Glomerular endothelial cell (primary cell): ENCODE measurements at places on chromosomes 2 and 18. TPM values are rescaled to one million over a fixed set of nuclear protein-coding genes. Genes with fewer than 3 reads are reported as not detected.

GRCh38 chr18:80168982-80169381 lies 59.9 kb downstream of the ADNP2 start:
- DNase-seq = no peak

GRCh38 chr2:239716009-239716408 lies 309.1 kb downstream of the NDUFA10 start:
- DNase-seq = no peak

DNA sequence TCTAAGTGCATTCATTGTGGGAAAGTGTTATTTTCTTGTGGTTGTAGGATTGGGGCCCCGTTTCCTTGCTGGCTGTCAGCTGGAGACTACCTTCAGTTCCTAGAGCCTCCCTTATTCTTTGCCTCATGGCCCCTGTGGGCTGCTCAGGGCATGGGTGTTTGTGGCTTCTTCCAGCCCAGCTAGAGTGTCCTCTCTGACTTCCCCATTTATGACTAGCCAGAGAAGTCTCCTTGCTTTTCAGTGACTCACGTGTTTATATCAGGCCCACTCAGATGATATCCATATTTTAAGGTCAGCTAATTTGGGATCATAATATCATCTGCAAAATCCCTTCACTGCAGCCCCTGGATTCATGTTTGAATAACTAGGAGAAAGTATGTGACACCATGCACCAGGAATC lies 62.8 kb downstream of the DTNA start:
- no peak for DNase-seq

The MAL gene
- 3.1 TPM in 1 of 2 replicates, not detected in the other for total RNA-seq

DNA sequence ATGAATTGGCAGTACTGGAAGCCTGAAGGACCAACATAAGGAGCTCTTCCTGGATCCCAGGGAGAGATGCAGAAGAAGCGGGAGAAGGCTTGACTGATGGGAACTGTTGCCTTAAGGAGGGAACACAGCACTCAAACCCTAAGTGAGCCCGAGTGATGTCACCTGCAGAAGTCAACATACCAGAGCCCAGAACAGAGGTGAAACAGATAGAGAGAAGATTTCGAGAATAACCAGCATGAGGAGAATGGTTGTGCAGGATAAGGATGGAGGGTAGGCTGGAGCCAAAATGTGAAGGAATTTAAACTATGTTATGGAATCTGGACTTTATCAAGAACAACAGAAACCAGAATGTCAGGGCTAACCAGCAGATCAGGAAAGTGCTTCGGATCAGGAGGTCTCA lies 463.1 kb upstream of the DDX18 start:
- DNase-seq = no peak

The ZSWIM2 gene
- total RNA-seq = 0.12 TPM in 1 of 2 replicates, not detected in the other

GRCh38 chr2:108616751-108617161 lies 82.5 kb downstream of the LIMS1 start:
- DNase-seq = no peak

The SPHKAP gene
- total RNA-seq = not detected in 2 replicates

DNA sequence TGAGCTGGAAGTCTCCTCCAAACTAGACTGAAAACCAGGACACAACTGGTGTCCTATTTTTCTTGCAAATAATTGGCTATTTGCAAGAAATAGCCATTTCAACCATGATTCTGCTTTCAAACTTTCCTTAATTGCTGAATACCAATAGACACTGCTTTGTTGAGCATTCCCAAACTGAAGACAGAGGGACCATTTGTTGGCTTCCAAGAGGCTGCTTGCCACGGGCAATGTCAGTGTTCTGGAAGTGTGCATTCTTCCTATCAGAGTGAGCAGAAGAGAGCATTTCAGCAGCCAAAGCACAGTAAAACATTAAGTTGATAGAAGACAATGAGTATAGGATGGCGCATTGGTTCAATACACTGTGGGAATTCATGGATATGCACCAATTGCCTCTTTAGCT lies 360.5 kb upstream of the RGPD4 start:
- DNase-seq = no peak

The IL1F10 gene
- total RNA-seq = not detected in 2 replicates

GRCh38 chr2:155846259-155846658 lies 486.3 kb downstream of the NR4A2 start:
- no peak for DNase-seq

The TM4SF20 gene
- not detected in 2 replicates for total RNA-seq

DNA sequence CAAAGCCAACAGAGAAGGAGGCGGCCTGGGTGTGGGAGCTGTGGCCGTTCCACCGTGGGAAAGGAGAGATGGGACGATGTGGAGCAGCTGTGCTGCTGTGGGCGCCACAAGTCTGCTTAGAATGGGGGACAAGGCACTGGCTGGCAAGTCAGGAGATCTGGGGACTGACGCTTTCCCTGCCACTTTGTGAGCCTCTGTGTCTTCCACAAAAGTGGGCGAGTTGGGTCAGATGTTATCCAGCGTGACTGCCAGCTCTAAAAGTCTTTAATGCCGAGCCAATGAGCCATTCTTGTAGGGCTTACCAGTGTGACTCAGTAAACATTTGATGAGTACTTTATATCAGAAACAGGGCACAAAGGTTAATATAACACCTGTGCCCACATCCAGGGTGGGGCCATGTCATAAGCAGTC lies 113.6 kb upstream of the MGAT5 start:
- DNase-seq = no peak

DNA sequence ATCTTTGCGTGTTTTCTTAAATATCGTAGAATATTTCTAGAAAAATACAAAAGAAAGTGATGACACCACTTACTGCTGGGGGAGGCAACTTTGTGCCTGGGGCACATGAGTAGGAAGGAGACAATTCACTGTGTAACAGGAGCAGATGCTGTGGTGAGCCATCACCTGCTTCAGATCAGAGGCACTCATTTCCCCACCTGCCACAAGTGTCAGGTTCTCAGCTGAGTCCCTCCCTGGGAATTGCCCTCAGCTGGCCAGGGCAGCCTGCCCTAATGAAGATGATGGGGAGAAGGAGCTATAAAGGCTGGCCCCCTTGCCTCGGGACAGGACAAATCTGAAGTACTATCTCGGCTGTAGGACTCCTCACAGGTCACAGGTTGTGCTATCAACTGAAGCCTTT lies 322.8 kb downstream of the STK39 start:
- DNase-seq = no peak
